Heart right ventricle (tissue), 16 donors: ENCODE measurements at places on chromosomes 2 and 18. TPM values are rescaled to one million over a fixed set of nuclear protein-coding genes. Genes with fewer than 3 reads are reported as not detected.

GRCh38 chr2:74554820-74555531, 456 bp downstream of the DOK1 start:
- DNase-seq: peak; percentile 39

GRCh38 chr2:226130192-226130591, 669.4 kb downstream of the IRS1 start:
- no peak for DNase-seq

DNA sequence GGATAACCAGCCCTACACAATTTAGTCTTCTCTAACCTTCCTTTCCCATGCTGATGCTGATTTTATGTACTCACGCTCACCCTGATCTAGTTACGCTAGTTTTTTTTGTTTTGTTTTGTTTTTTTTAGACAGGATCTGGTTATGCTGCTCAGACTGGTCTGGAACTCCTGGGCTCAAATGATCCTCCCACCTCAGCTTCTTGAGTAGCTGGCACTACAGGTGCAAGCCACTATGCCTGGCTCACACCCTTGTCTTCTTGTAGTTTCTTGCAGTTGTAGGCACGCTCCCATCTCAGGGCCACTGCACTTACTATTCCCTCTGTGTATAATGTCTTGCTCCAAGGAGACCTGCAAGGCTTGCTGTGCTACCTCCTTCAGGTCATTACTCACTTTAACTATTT, 6.2 kb downstream of the PELI1 start:
- no peak for DNase-seq

- no peak for DNase-seq
These were observed 103.9 kb downstream of the CCBE1 start for GRCh38 chr18:59593291-59593717.

- peak; percentile 57 for DNase-seq
These were observed 89.2 kb downstream of the ZNF516 start for GRCh38 chr18:76405681-76406356.

- DNase-seq: no peak
These were observed 23.3 kb downstream of the MPHOSPH10 start for GRCh38 chr2:71153585-71154224.

DNA sequence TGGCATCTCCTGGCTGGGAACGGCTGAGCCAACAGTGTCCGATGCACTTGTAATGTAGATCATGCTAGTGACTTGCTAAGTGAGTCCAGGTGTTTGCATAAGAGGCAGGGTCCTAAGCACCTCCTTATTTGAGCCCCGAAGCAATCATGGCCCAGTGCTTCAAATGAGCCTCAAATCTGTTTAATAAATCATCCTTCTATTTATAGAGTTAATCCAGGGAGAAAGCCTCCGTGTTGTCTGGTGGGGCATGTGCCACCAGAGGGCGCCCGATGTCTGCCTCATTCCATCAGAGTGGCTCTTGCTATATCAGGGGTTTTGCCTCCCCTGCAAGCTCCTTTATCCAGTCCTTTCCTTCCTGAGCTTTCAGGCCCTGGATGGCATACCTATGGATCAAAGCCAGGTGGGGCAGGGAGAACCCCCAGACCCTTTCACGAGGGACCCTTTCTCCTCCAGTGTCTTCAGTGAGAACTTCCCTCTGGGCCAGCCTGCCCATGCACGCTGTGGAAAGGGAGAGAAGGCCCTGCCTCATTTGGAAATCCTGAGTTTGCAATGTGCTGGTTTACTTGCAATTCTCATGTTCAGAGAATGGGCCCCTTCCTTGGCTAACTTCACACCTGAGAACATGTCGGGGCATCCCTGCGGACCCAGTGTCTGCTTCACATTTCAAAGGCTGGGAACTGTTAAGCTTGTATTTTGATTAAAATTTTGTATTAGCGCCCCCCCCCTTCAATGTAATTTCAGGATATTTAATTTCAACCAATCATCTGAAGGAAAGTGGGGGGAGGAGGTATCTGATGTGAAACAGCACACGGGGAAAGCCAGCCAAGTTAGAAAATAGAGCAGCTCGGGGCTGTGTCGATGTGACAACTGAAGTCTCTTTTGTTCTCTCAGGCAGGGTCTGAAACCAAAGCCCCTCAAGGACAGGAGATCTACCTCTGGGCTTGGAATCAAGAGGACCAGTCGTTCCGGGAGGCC, 39.7 kb downstream of the RDH14 start:
- peak; percentile 88 for DNase-seq

Gene POTEJ
- polyA plus RNA-seq: not detected

DNA sequence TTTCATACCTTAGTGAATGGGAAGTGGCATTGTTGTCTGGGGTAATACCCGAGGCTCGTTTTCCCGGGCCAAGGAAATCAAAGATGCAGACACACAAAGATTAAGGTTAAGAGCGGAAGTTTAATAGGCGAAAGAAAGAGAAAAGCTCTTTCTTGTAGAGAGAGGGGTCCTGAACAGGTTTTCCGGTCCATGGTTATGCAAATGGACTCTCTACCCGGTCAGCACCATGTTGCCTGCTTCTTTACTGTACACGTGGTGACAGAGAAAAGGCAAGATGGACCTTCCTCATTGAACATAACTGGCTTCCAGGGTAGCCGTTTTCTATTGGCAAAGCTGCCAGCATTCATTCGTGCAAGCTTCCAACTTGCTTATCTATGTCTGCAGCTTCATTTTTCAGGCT, 2063.5 kb downstream of the SUCLG1 start:
- DNase-seq: no peak

GRCh38 chr2:76642129-76642528, 880.0 kb downstream of the LRRTM4 start:
- DNase-seq: no peak
